ENCODE measurements at places on chromosomes 2 and 18.

DNA sequence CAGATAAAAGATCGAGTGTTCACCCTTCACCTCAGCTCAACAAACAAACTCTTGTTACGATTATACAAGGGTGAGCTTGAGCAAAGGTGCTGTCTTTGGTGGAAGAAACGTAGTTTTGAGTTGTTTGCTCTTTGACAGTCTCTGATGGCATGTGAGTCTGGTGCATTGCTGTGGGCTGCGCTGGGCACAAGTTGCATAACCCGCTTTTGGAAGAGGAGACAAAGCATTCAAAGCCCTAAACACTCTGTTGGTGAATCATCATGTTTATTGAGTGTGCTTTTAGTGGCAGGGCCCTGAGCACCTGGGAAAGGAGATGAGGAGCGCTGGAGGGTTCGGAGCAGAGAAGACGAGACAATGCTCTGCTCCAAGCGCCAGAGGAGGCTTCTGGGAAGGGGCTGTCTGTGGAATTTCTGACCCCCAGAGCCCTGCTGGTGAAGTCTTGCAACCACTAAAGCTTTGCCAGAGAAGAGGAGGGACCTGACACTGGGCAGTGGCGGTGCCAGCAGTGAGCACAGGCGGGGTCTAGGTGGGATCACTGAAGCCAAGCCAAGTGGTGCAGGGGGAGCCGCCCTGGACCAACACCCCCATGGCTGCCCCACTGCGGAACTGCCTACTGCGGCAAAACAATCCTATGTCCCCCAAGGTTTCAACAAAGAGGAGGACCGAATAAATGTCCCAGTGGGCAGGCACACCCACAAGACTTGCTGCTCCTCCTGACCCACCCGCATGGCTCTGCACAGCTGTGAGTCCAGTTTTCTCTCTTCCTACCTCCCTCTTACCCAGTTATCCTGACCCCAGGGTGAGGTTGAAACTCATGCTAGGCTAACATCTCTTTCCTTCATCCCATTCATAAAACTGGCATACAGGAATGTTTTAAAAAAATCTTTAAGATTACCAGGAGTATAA is 64.0 kb downstream of the TNFRSF11A start:
- DNase-seq, result no peak

DNA sequence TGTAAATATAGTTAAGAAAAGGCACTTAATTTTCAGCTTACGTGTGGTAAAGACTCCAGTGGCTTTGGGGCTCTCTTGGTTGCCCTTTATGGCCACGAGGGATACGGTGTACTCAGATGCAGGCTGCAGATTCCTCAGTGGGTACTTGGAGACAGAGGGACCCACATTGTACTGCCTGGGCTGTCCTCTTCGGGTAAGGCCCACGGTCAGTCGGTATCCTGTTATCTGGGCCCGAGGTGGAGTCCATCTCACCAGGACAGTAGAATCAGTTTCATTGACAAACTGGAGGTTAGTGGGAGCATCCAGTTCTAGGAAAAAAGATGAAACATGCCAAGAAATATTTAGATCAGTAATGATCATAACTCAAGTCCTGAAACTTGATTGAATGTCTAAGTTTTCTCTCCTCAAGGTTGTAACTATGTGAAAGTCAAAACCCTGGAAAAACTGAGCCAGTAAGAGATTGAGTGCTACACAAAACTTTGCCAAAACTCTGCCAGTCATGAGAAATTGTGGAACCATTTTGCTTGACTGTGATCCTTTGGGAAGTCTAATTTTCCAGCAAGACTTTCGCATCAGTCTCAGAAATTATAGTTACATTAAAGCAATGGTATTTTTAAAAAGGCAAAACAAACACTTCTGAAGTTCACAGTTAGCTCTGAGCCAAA is 31.4 kb downstream of the FN1 start:
- no peak for DNase-seq

GRCh38 chr2:230447455-230448451 is 31.8 kb downstream of the SP100 start:
- no peak for DNase-seq

GRCh38 chr18:46373791-46374190 is 269.6 kb downstream of the HAUS1 start:
- no peak for DNase-seq

DNA sequence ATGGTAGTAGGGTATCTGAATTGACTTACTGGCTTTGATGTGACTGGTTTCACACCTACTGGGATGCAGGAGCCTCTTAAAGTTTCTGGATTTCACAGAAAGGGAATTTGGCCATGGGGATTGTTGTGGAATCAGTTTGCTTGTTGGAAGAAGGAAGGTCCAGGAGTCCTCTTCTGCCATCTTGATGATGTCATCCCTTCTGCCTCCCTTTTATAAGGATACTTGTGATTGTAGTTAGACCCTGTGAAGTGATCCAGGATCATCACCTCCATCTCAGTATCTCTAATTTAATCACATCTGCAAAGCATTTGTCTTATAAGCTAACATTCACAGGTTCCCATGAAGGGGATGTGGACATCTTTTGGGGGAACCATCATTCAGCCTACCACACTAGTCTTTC is 79.5 kb downstream of the CCDC138 start:
- DNase-seq, result no peak

- DNase-seq, result no peak
These were observed 10.8 kb downstream of the ALPP start for GRCh38 chr2:232389327-232389726.

DNA sequence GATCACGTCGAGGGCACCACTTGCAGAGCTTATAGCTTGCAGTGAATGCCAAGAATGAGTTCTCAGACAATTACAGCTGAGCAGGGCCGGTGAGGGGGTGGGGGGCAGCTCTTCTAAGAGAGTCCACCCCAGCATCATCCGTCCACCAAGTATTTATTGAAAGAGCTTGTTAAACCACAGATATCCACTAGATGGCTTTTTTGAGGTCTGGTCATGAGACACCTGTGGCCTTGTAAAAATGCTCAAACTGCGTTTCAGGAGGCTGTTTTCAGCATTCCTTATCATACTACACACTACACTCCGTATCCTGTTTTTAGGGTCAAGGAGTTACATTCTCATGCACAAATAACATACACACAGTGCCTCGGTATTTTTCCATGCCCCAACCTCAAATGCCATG is 51.5 kb downstream of the DNAJC10 start:
- DNase-seq, result no peak

- DNase-seq, result no peak
These were observed 110.0 kb downstream of the COL4A4 start for GRCh38 chr2:227054006-227054405.

DNA sequence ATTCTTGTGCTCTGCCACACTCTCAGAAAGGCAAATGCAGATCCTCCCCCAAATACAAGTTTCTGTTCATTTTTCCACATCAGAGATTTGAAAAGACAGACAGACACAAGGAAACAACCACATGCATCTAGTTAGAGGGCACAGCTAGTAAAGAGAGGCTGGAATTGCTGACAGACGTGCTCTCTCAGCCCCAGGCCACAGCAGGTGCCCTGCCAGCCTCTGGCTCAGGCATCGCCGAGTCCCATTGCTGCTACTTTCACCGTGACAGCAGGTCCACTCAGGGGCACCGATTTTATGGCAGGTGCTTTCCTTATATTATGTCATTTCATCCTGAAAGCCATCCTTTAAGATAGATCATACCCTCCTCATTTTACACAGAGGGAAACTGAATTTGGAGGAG is 507.5 kb downstream of the EIPR1 start:
- DNase-seq, result no peak

- no peak for DNase-seq
These were observed 22.8 kb downstream of the SNORC start for GRCh38 chr2:232892843-232893242.

- no peak for DNase-seq
These were observed 66.6 kb upstream of the WIPF1 start for GRCh38 chr2:174664084-174664759.

DNA sequence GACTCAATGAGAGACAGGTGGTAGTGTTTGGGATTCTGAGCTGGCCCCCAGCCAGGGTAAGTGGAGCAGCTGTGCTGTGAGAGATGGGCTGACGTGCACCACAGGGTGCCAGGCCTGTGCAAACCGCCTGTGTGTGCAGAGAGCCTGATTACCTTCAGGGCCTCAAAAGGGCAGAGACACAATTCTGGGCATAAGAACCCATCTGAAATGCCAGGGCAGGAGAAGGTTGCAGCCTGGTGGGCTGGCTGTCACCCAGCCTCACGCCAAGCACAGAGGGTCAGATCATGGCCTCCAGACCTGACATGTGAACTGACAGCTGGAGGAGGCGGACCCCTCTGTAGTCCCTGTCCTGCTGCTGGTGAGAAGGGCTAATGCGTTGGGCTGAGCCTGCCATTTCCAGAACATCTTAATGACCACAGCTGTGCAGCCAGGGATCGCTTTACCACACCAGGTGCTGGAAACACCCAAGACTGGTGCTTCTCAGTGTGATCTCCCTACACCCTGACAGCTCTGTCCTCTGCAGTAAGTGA is 100.9 kb downstream of the ARL4C start:
- DNase-seq, result peak; percentile 14

- DNase-seq, result no peak
These were observed 44.1 kb upstream of the GPC1 start for GRCh38 chr2:240391111-240392051.

- no peak for DNase-seq
These were observed 292.6 kb downstream of the FSIP2 start for GRCh38 chr2:186031229-186031628.

DNA sequence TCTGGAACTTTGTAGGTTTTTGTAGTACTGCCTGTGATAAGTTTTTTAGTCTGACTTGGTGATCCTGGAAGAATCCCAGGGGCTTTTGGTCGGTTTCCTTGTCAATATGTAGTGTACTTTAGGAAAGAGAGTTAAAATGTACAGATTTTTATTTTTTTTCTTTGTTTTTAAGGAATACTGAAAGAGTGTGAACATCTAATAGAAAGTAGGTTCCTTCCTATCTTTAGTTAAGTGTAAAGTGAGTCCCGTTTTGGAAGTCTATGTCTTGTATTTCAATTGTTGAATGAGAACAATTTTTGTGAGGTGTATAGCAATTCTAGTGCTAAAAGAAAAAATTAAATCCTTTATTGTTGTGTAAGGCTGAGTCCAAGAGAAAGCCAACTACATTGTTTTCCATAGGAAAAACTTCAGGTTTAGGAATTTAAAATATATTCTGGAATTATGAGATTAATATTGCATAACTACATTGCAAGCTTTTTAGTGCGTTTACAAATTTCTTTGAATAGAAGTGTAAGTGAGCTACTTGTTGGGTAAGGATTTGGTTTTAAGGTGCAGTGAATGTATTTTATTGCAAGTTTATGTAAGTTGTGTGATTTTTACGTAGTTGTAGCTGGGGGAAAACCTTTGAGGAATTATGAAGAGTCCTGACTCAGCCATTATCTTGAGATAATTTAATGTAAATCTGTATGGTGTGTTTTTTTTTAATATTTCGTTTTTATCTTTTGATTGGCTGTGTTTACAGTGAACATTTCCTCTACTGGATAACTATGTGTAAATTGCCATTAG is 1.7 kb downstream of the VAPA start:
- no peak for DNase-seq

- DNase-seq, result no peak
These were observed 19.0 kb downstream of the ADAM23 start for GRCh38 chr2:206462240-206462854.

- DNase-seq, result no peak
These were observed 310.4 kb downstream of the MTX2 start for GRCh38 chr2:176579608-176580007.

DNA sequence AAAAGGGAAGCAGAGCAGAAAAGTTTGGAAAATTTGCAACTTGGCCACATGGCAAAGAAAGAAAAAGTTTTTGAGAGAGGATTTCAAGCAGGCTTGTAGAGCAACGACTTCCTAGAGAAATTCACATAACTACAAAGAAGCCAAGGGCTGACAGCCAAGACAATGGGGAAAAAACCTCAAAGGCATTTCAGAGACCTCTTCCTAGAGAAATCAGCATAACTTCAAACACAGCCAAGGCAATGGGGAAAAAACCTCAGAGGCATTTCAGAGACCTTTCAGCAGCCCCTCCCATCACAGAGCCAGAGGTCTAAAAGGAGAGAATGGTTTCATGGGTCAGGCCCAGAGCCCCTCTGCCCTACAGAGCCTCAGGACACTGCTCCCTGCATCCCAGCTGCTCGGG is 7.2 kb downstream of the ADI1 start:
- DNase-seq, result no peak

DNA sequence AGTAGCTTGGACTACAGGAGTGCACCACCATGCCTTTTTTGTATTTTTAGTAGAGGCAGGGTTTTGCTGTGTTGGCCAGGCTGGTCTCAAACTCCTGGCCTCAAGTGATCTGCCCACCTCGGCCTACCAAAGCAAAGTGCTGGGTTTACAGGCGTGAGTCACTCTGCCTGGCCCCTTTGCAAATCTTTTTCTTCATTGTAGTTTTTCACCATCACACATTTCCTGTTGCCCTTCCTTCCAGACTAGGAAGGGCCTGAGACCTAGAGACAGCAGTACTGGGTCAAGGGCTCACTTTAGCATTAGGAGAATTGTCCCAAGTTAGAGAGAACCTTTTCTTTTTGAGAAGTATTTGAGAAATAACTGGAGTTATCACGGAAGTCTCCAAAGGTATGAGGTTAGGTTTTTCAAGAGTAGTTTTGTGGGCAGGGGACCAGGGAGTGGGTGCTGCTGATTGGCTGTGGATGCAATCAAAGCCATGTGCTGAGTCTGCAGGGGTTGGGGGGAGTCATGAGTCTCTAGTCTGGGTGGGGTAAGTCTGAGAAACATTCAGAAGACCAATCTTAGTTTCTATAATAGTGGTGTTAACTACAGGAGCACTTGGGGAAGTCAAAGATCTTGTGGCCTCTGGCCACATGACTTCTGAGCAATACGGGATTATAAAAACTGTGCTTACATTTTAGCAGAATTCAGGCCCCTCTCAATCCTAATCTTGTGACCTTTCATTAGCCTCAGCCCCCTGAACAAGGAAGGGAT is 23.7 kb downstream of the B3GNT2 start:
- no peak for DNase-seq

GRCh38 chr2:143226714-143227541 is 97.7 kb downstream of the ARHGAP15 start:
- DNase-seq, result no peak

- peak; percentile 13 for DNase-seq
These were observed 37.0 kb upstream of the TMEM18 start for GRCh38 chr2:714005-714741.

GRCh38 chr18:51666763-51667191 is 469.3 kb upstream of the MEX3C start:
- DNase-seq, result no peak

DNA sequence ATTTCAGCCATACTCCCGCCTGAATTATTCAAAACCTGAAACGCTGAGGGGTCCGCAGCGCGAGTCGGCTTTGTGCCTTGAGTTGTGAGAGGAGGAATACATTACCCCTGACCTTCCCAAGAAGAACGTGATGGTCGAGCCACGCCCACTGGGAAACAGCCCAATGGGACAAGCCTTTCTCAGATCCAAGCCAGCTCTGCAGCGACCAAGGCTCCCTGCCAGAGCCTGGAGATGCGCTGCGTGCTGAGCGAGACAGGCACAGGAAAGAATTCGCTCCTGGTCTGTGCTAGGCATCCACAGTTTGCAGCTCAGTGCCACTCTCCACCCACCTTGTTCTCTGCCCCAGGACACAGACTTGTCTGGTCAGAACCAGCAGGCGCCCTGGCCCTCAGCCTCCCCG is 74.1 kb upstream of the GLI2 start:
- DNase-seq, result no peak

GRCh38 chr2:123578016-123578415 is 447.1 kb upstream of the CNTNAP5 start:
- DNase-seq, result no peak

- peak; percentile 78 for DNase-seq
These were observed 31.7 kb upstream of the MEP1B start for GRCh38 chr18:32158108-32158624.

Measured in CD4-positive, alpha-beta T cell treated with Interleukin-6 for 4 hours (primary cell).